ENCODE measurements at places on chromosomes 3 and 15. TPM values are rescaled to one million over a fixed set of nuclear protein-coding genes. Genes with fewer than 3 reads are reported as not detected.
A peak's percentile ranks its signal among the peaks of the same experiment; 100 is the strongest.

DNA sequence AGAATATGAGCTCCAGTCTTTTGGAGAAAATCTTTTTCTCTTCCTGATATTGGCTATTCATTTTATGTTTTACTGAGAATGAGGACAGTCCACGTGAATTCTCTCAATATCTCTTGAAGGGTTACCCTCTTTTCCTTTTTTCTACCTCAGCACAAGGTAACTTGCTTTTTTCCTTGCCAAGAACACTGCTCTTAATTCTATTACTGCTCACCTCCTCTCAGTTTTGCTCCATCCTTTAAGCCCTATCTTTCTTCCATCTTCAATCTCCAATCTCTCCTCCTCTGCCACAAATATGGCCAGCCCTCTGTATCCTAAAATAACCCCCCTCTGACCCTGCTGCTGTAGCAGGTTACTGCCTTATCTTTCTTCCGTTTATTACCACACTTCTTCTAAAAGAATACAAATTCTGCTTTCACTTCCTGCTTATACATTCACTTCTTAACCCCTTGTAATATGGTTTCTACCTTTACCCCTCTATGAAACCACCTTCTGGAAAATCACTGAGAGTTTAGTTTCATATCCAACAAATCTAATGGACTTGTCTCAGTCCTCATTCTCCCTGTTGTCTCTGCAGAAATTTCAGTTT lies 89.0 kb downstream of the NFKBIZ start:
- no peak for DNase-seq

ACY1 gene
- total RNA-seq = 29.4 TPM

ATG3 gene
- 27.9 TPM for total RNA-seq

TMF1 gene
- total RNA-seq = 23.0 TPM

MUC20 gene
- 1.5 TPM for total RNA-seq

IGDCC3 gene
- not detected for total RNA-seq

GRCh38 chr3:159757341-159758060 lies 231.1 kb upstream of the IL12A start:
- DNase-seq = no peak

RBPMS2 gene
- total RNA-seq = 1.9 TPM

DNA sequence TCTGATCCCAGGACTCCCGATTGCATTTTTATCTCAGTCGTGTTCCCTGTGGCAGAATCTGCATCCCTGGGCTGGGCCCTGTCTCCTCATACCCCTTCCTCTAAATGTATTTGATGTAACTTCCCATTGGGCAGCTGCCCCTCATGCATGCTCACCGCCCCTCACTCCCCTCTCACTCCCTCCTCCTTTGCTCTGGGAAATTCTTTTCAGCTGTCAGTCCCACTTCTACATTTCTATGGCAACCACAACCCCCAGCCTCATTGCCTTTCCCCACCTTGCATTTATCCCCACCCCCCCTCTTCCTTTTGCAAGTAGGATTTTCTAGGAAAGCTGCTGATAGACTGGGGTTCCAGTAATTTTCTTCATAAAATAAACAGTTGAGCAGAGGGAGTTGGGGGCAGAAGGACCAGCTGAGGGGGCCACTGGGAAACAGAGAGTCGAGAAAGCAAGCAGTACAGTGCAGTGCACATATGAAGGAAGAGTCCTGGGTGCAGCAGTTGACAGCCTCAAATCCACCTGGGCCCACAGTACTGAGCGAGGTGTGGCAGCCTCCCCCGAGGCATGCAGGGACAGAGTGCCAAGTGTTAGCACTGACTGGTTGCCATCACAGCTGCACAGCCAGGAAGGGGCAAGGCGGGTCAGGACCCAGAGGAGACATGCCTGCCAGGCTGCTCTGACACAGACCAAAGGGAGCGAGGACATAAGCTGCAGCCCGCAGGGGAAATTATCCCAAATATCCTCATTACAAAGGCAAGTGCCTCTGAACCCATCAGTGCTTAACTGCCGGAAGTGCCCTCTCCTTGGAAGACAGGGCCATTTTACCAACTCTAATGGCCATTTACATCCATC lies 476.3 kb downstream of the EPHB1 start:
- peak; percentile 74 for DNase-seq

DNA sequence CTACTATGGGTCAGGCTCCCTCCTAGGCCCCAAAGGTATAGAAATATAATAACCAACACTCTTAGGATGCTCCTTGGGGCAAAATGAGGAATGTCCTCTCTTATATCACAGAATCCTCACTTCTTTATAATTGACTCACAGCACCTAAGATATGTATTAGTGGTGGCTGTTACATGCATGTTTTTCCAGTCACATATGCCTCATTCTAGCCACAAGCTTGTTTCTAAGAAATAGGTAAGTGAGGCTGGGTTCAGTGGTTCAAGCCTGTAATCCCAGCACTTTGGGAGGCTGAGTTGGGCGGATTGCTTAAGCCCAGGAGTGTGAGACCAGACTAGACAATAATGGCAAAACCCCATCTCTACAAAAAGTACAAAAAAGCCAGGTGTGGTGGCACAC lies 57.9 kb upstream of the PSMD6 start:
- no peak for DNase-seq

C2CD4B gene
- total RNA-seq = 0.60 TPM

TGFBR2 gene
- total RNA-seq = 46.5 TPM

BCHE gene
- 1.0 TPM for total RNA-seq

- no peak for DNase-seq
Measured at GRCh38 chr15:51601801-51602200, 20.8 kb downstream of the DMXL2 start.

NSUN3 gene
- total RNA-seq = 2.7 TPM

TTLL13 gene
- 0.08 TPM for total RNA-seq

ZDHHC3 gene
- 58.3 TPM for total RNA-seq

- DNase-seq = no peak
Measured at GRCh38 chr3:7423995-7424394, 563.1 kb downstream of the GRM7 start.

CYP8B1 gene
- not detected for total RNA-seq

- DNase-seq = no peak
Measured at GRCh38 chr3:43461345-43461744, 160.5 kb downstream of the ANO10 start.

- DNase-seq = no peak
Measured at GRCh38 chr3:67462187-67462586, 192.2 kb downstream of the SUCLG2 start.

GRCh38 chr15:48602358-48603122 lies 43.0 kb downstream of the FBN1 start:
- DNase-seq = no peak

TM6SF1 gene
- total RNA-seq = 12.6 TPM

DNA sequence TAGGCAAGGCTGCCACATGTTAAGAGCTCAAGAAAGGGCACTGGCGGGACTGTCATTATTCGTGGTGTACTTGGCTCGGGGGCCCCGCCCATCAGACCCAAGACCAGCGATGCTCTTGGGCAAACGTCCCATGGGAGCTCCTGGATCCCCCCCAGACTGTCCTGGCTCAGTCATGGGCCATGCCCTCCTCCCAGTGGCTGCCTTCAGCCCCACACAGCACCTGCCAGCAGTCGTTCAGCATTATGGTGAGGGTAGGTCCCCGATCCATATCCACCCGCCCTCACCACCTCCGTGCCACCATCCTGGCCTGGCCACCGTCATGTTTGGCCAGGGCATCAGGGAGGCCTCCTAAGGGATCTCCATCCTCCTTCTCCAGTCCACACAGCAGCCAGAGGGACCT lies 51.4 kb upstream of the IQSEC1 start:
- no peak for DNase-seq

GRCh38 chr3:164233951-164234350 lies 844.3 kb downstream of the SI start:
- no peak for DNase-seq

GOLGA8R gene
- total RNA-seq = 1.4 TPM

GRCh38 chr3:11564577-11565001 lies 79.1 kb downstream of the VGLL4 start:
- no peak for DNase-seq

LRRC49 gene
- 1.7 TPM for total RNA-seq

DNA sequence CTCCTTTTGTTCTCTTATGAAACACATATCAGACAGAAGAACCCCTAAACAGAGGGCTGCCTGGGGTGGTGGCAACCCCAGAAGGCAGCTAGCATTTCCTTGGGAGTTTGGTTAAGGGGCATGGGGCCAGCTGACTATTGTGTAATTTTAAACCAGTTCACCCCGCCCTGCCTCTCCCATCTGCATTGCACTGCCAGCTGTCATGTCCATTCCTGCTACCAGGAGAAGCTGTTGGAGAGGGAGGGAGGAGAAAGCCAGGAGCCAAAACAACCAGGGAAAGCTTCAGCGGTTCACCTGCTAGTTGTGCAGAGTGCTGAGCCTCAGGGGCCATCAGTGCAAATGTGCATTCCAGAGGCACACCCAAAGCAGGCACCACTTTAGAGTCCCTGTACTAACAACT lies 47.6 kb upstream of the ATP1B3 start:
- peak; percentile 34 for DNase-seq

DNA sequence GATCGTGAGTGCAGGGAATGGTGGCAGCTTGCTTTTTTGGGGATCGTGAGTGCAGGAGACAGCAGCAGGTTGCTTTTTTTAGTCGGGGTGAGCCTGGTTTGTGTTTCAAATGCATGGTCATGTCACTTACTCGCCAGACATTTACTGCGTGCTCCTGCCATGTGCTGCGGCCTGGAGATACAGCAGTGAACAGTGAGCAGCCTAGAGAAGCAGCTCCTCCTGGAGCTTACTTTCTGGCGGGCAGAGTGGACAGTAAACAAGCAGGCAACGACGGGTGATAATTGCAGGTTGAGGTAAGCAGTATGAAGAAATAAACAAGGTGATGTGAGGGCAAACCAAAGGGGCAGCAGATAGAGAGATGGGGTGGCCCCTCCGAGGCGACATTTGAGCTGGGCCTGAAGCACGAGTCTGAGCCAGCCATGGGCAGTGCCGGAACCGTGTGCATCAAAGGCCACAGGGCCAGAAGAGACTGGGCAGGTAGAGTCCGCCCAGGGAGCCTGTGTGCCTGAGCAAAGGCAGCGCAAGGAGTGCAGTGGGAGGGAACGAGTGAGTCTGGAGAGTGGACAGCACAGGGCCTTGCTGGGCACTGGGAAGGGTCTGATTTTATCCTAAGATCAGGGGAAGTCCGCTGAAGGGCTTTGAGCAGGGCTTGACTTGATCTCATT lies 57.3 kb upstream of the RASA2 start:
- no peak for DNase-seq

SPTBN5 gene
- total RNA-seq = 0.37 TPM

DNA sequence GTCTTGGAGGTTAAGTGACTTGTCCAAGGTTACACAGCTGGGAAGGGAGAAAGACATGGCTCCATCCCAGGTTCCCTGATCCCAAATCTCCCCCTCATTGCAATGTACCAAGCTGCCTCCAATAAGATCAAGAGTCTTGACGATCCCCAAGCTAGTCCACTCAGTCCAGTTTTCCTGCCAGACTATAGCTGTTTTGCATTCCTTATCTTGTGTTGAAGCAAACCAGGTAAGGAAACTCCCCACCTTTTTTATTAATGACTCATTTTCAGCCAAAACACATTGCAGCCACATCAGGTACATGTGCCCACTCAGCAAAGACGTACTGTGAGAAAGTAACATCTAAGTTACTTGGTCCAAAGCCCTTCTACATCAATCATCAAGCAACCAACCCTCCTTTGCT lies 41.9 kb downstream of the LIPC start:
- DNase-seq = no peak

DNA sequence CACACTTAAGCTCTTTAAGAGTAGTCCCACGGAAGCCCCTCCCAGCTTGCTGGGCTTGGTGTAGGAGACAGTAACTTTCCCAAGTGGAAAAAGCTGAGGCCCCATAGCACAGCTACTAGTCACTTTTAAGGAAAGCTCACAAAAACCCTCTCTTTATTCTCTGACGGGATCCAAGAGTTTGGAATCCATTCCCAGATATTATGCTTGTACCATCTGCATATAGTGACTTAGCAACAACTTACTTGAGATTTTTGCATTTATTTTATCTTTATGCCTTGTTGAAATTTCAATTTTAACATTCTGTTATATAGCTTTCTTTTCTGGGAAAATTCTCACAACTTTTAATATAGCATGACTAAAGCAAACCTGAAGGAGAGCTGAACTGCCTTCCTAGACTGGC lies 19.5 kb downstream of the GPR15 start:
- no peak for DNase-seq

DNA sequence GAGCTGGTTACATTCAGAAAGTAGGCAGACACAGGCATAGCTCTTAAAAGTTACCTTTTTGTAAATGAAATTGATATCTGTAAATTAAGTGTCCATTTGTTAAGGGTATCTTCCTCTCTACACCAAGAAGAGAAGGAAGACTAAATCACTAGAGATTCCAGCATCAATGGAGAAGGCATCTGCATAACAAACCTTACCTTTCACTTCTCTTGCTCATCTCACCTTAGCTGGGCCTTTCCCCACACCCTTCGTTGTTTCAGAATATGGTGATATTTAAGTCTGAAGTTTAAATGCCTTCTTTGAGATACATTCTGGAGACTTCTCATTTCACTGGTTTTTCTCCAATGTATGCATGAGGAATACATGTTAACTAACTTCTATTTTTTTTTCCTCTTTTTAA lies 54.5 kb upstream of the TGFBR2 start:
- DNase-seq = no peak

GRCh38 chr3:166446986-166447385 lies 609.8 kb upstream of the BCHE start:
- no peak for DNase-seq

RASGRF1 gene
- not detected for total RNA-seq

EXD1 gene
- not detected for total RNA-seq

- DNase-seq = no peak
Measured at GRCh38 chr3:197305854-197306253, 7.4 kb upstream of the DLG1 start.

NTRK3 gene
- total RNA-seq = 0.17 TPM
